ENCODE measurements at places on chromosomes 3 and 15. TPM values are rescaled to one million over a fixed set of nuclear protein-coding genes. Genes with fewer than 3 reads are reported as not detected.

GRCh38 chr3:31579828-31580227, 47.1 kb downstream of the STT3B start:
- no peak for DNase-seq

DNA sequence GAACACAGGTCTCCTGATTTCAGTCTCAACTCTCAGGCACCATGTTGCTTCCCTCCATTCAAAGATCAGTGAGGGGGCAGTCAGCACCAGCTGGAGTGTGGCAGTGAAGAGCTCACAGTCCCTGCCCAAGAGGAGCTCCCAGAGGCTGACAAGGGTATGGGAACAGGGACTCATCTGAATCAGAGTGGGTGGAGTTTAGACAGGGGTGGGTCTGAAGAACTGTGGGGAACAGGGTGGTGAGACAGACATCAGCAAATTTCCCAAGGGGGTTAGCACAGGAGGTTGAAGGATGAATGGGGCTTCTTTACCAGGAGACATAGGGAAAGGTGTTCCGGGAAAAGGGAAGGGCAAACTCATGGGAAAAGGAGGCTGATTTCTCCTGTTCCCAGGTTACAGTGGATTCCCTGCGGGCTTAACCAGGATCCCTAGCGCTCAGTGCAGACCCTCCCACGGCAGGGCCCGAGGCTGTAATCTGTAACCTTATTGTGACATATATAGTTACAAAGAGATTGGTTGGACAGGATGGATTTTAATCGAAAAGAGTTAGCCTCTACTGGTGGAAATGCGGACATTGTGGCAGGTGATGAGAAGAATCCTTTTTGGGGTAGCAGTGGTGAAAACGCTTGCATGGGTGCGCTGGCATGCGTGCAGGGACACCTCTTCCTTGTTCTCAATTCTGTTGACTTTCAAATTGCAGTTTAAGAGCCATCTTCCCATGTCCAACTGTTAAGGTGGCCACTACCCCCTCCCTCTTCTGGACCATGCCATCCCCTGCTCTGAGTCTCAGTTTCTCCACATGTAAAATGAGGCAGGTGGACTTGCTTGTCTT, 160.3 kb downstream of the SMAD6 start:
- no peak for DNase-seq

DNA sequence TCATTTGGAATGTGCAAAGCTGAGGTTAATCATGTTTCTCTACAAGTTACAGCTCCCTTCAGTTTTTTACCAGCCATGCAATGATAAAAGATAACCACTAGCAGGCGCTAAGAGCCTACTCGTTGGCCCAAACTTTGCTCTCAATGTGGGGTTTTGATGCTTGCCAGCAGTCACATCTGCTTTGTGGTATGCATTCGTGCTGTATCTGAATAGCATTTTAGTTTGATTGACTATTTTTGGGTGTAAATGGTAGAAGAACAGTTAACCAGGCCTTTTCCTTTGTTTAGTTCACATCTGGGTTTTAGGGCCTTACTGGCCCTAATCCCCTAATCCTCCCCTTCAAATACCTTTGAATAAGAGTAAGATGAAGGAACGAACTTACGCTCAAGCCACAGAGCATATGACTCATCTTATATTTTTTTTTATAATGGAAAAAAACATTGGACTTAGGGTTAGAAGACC, 4.4 kb upstream of the CLDN11 start:
- peak; percentile 87 for DNase-seq

GRCh38 chr3:197169028-197169427, 129.4 kb downstream of the DLG1 start:
- no peak for DNase-seq

DNA sequence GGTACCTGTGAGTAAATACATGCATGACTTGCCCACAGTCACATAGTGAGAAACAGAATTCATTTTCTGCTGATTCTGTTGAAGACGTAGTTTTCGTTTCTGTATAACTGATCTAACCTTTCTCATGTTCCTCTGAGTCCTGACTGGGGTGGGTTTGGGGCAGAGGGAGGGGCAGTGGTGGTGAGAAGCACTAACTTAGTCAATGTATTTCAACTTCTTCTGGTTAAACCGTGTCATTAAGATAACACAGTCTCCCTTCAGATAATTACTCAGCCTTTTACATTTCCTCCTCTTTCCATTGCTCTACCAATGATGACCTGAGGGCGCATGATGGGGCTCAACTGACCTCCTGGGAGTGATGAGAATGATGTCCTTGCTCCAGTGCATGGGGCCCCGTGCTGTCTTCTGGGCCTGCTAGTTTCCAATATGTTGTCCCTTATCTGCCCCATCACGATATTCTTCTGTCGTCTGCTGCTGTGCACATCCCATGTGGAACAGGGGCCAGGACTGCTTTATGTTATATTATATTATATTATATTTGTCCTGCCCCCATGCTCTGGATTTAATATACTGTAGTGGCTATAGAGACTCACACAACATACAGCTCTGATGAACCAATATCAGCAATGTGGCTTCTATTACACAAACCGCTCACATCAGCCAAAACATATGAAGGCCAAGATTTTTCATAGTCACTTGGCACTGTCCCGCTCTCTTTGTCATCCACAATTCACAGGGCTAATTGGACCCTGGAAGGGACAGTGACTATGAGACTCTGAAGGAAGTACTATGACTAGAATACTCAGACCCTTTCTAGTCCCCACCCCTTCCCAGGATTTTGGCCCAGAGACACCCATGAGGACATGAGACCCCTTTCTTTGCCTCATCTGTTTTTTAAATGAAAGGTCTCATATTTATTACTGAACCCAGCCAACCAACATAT, 407.1 kb upstream of the MCTP2 start:
- no peak for DNase-seq

- no peak for DNase-seq
These were observed 294.5 kb downstream of the NAALADL2 start for GRCh38 chr3:175153595-175153994.

MOBP gene
- total RNA-seq, result not detected

GRCh38 chr15:70142322-70143191, 44.8 kb upstream of the TLE3 start:
- peak; percentile 42 for DNase-seq

MON1A gene
- 14.6 TPM for total RNA-seq

LRIG1 gene
- 33.7 TPM for total RNA-seq

GRCh38 chr3:3627114-3627513, 172.1 kb upstream of the LRRN1 start:
- DNase-seq, result no peak

- DNase-seq, result no peak
These were observed 166.4 kb downstream of the CADPS start for GRCh38 chr3:62708638-62709373.

SLC25A36 gene
- total RNA-seq, result 60.6 TPM

DNA sequence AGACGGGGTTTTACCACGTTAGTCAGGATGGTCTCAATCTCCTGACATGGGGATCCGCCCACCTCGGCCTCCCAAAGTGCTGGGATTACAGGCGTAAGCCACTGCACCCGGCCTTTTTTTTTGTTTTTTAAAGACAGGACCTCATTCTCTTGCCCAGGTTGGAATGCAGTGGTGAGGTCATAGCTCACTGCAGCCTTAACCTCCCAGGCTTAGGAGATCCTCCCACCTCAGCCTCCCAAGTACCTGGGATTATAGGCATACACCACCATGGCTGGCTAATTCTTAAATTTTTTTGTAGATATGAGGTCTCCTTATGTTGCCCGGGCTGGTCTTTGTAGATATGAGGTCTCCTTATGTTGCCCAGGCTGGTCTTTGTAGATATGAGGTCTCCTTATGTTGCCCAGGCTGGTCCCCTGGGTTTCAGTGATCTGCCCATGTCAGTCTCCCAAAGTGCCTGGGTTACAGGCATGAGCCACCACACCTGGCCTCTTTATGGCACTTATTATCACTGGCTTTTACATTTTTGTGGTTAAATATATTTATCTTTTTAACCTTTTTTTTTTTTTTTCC, 82.3 kb upstream of the RNU6-1 start:
- no peak for DNase-seq

DNA sequence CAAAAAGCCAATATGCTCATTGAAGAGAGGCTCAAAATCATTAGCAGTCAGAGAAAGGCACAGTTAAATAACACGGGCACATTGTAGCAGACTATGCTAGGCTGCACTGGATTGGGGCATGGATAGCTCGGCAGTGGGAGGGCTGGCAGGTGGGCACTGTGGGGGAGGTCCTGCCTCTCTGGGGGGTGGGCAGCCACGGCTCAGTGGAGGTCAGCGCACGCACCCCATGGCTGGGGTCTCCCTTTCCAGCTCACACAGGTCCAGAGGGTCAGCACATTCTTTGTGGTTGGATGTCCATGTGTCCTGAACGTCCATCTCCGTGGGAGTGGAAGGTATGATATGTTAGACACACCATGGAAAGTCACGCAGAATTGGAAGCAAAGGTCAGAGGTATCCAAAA, 18.4 kb upstream of the MGLL start:
- DNase-seq, result no peak

LINGO1 gene
- not detected for total RNA-seq

DNA sequence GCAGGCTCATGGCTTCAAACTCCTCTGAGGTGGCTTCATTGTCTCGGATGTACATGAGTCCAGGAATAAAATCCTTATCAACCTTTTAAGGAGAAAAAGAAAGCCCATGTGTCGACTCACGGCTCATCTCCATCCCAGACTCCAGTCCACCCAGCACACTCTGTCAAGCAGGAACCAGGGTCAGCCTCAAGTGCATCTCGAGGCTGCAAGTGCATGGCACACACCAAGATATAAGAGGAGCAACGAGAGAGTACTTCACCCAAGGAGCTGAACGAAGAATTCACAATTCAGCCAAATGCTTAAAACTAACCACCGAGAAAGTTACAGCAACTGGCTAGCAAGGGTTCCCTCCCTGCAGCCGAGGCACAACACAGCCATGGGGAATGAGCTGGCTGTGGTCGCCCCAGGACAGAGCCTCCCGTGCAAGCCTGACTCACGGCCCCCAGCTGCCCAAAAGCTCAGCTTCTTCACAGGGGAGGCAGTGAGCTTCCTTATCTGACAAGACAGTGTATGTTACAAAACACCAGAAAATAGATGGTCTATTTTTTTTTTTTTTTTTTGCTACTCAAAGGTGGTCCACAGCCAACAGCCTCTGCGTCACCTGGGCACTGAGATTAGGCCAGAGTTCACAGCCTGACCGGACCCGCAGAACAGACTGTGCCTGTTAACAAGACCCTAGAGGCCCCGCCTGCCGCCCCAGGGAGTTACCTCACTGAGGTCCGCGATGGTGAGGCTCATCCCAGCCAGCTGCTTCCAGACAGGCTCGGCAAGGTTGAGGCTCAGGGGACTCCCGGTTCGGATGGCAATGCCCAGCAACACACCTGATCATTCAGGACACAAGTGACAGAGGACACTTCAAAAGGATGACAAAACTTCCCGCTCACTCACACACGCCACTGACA, 15.9 kb upstream of the OCA2 start:
- DNase-seq, result no peak

GRCh38 chr15:52206446-52206845, 15.3 kb upstream of the GNB5 start:
- DNase-seq, result no peak

GRCh38 chr3:131193641-131194238, 167.1 kb downstream of the NEK11 start:
- DNase-seq, result no peak

DNA sequence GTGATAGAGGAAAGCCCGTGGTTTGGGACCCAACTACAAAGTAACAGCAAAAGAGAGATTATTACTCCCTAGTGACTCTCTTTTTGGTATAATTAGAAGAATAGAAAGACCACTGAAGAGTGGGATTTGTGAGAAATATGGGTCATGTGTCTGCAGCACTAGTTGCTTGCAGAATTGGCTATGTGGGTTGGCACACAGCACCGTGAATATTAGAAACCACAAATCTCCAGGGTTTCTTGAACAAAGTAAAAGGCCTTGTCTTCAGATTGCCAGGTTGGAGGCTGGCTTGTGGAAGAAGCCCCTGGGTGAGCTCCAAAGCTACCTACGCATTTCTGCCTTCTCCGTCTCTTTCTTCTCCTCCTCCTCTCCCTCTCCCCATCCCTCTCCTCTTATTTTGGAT, 177.9 kb upstream of the ICE2 start:
- DNase-seq, result no peak

FBLN2 gene
- total RNA-seq, result 16.5 TPM

NAALADL2 gene
- 0.56 TPM for total RNA-seq
